Activated naive CD8-positive, alpha-beta T cell treated with anti-CD3 and anti-CD28 coated beads for 36 hours (primary cell): ENCODE measurements at places on chromosomes 2 and 18.

GRCh38 chr2:79375817-79376216 lies 137.0 kb upstream of the CTNNA2 start:
- DNase-seq: no peak
- no peak overlapping the region for H3K4me3 ChIP-seq
- H3K27ac ChIP-seq: no peak overlapping the region
- H3K36me3 ChIP-seq: no peaks in the 10 kb centered on the region
- H3K4me1 ChIP-seq: no peaks in the 10 kb centered on the region

DNA sequence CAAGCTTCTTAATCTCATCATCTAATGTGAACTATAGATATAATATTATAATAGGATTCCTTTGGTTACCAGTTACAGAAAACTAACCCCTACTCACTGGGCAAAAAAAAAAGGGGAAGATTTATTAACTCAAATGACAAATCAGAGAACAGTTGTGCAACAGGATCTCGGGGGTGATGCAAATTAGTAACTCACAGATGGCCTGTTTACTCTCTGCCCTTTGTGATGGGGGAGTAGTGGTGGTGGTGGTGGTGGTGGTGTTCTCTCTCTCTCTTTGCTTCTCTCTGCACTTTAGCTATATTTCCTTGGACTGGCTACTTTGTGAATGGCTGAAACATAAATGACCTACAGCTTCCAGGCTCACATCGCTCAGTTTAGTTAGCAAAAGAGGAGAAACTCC lies 59.0 kb downstream of the TMEM247 start:
- no peaks in the 10 kb centered on the region for H3K27me3 ChIP-seq
- peaks cover 61% of the 10 kb centered on the region for H3K4me1 ChIP-seq
- H3K4me3 ChIP-seq: no peak overlapping the region
- H3K27ac ChIP-seq: no peak overlapping the region

DNA sequence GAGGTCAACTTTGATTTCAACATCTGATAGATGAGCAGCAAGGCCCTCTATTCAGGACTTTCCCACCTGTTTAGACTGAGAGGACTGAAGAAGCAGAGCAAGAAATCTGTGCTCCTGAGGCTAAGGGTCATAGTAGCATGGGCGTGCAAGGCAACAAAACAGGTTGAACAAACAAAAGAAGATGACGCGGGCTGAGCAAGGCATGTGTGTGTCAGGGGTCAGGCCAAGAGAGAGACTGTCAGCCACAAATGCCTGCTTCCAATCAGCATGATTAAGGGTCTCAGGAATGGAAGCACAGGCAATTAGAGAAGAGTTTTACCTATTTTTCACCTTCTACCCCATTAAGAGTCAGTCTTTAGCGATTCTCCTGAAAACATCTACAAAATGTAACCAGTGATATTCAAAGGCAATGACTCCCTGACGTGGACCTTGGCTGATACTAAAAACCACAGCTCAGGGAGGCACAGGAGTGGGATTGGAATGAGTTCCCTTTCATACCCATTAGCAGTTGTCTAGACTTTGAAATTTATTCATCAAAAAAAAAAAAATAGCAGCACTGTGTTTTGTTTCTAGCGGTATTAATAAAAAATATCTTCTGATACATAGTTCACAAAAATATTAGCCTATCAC lies 81.9 kb downstream of the DYNAP start:
- no peaks in the 10 kb centered on the region for H3K36me3 ChIP-seq
- DNase-seq: no peak
- H3K4me1 ChIP-seq: no peaks in the 10 kb centered on the region
- H3K4me3 ChIP-seq: no peak overlapping the region
- no peak overlapping the region for H3K27ac ChIP-seq
- H3K27me3 ChIP-seq: peaks cover 6% of the 10 kb centered on the region

DNA sequence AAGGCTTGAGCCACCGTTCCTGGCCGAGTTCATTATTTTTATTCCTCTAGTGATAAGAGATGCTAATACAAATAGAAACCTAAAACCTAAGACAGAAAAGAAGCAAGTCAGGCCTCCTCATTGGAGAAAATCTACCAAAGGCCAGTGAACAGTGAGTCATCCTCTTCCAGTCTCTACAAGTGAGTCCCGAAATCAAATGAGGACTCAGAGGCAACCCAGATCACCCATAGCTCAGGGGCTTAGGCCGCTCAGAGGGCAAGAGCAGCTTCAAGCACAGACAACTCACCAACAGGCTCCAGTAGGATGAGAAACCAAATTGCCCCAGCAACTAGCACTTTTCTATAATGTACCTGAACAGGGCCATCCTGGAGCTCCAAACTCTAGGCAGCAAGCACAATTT lies 42.7 kb upstream of the ACMSD start:
- H3K4me1 ChIP-seq: no peaks in the 10 kb centered on the region
- no peaks in the 10 kb centered on the region for H3K36me3 ChIP-seq
- no peak for DNase-seq
- peaks cover 3% of the 10 kb centered on the region for H3K27me3 ChIP-seq
- H3K27ac ChIP-seq: no peak overlapping the region
- no peak overlapping the region for H3K4me3 ChIP-seq

GRCh38 chr2:215760091-215760490 lies 253.3 kb downstream of the MREG start:
- H3K27ac ChIP-seq: no peak overlapping the region
- H3K4me1 ChIP-seq: peaks cover 8% of the 10 kb centered on the region
- DNase-seq: no peak

DNA sequence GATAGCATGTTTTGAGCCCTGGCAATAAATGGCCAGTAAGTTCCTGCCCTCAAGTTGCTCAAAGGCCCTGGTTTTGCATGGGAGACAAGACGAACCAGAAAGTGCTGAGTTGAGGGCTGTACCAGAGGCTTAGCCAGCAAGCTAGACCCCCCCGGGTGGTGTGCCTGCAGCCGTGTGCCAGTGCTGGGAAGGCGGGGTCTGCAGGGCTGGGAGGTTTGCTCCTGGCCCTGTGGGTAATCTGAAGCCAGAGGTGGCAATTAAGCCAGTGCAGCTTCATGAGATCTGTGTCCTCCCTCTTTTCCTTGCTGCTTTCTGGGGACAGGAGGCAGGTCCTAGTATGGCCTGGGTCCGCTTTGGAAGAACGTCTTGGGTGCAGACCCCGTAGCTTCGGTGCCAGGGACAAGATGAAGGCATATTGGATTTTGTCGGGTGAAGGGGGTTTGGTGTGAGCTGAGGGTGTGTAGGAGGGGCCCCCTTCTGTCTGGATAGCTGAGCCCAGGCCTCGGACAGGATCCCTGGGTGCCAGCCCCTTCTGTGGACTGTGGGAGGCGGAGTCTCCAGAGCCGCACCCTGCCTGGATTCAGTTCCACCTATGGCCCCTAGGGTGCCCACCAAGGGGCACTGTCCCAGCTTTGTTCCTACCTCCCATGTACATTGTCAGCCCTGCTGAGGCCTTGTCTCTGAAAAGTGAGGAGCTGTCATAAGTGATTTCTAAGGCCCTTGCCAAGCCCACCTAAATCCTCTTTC lies 15.6 kb downstream of the ATOH8 start:
- H3K36me3 ChIP-seq: no peaks in the 10 kb centered on the region
- H3K4me3 ChIP-seq: no peak overlapping the region
- H3K27ac ChIP-seq: no peak overlapping the region

DNA sequence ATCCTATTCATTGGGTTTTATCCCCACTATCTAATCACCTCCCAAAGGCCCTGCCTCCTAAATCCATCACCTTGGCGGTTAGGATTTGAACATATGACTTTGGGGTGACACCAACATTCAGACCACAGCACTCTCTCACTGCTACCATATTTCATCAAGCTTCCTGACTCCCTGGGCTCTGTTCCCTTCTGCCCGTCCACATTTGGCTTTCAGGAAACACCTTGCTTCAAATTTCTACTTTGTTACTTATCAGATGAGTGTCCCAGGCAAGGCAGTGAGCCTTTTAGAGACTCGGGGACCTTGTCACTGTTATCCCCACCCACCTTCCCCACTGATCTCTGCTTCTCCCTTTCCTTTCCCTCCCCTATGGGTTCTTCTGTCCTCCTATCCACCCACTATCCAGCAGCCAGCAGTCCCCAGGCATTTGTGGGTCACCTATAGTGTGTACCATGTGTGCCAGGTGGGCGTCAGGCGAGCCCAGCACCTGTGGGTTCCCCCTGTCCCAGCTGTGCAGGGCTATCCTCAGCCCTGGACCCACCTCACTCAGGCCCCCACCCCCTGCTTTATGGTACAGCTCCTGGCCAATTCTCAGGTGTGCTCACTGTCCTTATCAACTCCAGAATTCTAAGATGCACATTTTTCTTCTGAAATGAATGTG lies 230.9 kb downstream of the LOXHD1 start:
- H3K4me1 ChIP-seq: peaks cover 2% of the 10 kb centered on the region
- no peak for DNase-seq
- H3K4me3 ChIP-seq: no peak overlapping the region
- peaks cover 7% of the 10 kb centered on the region for H3K27me3 ChIP-seq
- H3K36me3 ChIP-seq: no peaks in the 10 kb centered on the region

GRCh38 chr2:160298960-160299359 lies 98.9 kb upstream of the ITGB6 start:
- H3K36me3 ChIP-seq: peaks cover 66% of the 10 kb centered on the region
- no peak overlapping the region for H3K27ac ChIP-seq

- H3K27me3 ChIP-seq: no peaks in the 10 kb centered on the region
- peak overlapping the region; percentile 35 for H3K27ac ChIP-seq
- peak overlapping the region; percentile 29 for H3K4me3 ChIP-seq
- peaks cover 90% of the 10 kb centered on the region for H3K36me3 ChIP-seq
- DNase-seq: no peak
Measured at GRCh38 chr2:230773039-230773773, 60.6 kb downstream of the CAB39 start.

DNA sequence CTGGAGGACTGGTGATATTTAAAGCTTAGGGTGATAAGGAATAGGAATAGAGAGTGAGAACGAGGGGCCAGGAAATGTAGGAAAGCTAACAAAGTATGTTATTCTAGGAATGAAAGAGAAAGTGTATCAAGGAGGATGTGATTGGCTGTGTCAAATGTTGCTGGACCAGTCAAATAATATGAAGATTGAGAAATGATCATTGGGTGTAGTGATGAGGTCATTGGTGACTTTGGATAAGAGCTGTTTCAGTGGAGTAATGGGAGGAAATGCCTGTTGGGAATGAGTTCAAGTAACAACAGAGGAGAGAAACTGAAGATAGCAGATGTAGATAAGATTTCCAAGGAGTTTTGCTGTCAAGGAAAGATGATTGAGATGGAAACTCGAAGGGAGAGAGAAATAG lies 74.4 kb downstream of the UBE2E3 start:
- H3K4me1 ChIP-seq: peaks cover 9% of the 10 kb centered on the region
- no peak for DNase-seq
- H3K4me3 ChIP-seq: no peak overlapping the region
- no peak overlapping the region for H3K27ac ChIP-seq
- H3K27me3 ChIP-seq: no peaks in the 10 kb centered on the region
- no peaks in the 10 kb centered on the region for H3K36me3 ChIP-seq

GRCh38 chr2:232231554-232231953 lies 147.0 kb upstream of the ALPP start:
- no peak for DNase-seq
- no peak overlapping the region for H3K4me3 ChIP-seq
- H3K36me3 ChIP-seq: no peaks in the 10 kb centered on the region
- H3K27ac ChIP-seq: no peak overlapping the region
- no peaks in the 10 kb centered on the region for H3K27me3 ChIP-seq
- peaks cover 25% of the 10 kb centered on the region for H3K4me1 ChIP-seq
